Epithelial cell of proximal tubule (primary cell): ENCODE measurements at places on chromosomes 7 and 10. TPM values are rescaled to one million over a fixed set of nuclear protein-coding genes. Genes with fewer than 3 reads are reported as not detected.

Gene DLX5
- total RNA-seq: not detected in 2 replicates

Gene C7orf33
- not detected in 2 replicates for total RNA-seq

Gene ASB15
- total RNA-seq: not detected in 2 replicates

Gene GIMAP5
- not detected in 2 replicates for total RNA-seq

Gene CYP3A7
- 0.12 TPM in 1 of 2 replicates, not detected in the other for total RNA-seq

Gene FEZF1
- not detected in 2 replicates for total RNA-seq

Gene UCMA
- total RNA-seq: not detected in 2 replicates

Gene NPFFR1
- total RNA-seq: 0.14 TPM in 1 of 2 replicates, not detected in the other

Gene HTR5A
- total RNA-seq: not detected in 2 replicates

Gene NKX1-2
- total RNA-seq: not detected in 2 replicates
